ENCODE measurements at places on chromosomes 7 and 10.

GRCh38 chr7:157408258-157409101, 71.7 kb downstream of the DNAJB6 start:
- no peak for DNase-seq

GRCh38 chr7:107494315-107494751, 24.5 kb downstream of the GPR22 start:
- DNase-seq: peak; percentile 34

DNA sequence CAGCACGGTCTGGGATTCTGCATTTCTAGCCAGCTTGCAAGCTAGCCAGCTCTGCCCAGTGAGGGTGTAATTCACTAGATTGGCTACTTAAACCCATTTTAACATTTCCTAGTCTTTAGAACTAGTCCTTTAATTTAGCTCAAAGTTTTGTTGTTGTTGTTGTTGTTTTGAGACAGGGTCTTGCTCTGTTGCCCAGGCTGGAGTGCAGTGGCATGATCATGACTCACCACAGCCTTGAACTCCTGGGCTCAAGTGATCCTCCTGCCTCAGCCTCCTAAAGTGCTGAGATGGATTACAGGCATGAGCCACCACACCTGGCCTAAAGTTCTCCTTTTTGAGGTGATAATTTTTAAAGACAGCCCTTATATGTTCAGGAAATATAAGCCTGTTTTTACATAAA, 94.1 kb downstream of the BMPR1A start:
- no peak for DNase-seq

- no peak for DNase-seq
These were observed 22.9 kb downstream of the ASB13 start for GRCh38 chr10:5643346-5644067.

- no peak for DNase-seq
These were observed 247.1 kb downstream of the COBL start for GRCh38 chr7:51069411-51070083.

Measured in NCI-H510A treated with DMSO at 0.1 percent for 48 hours (cell line).